ENCODE measurements at places on chromosomes 4 and X. TPM values are rescaled to one million over a fixed set of nuclear protein-coding genes. Genes with fewer than 3 reads are reported as not detected.

Gene NOX1
- not detected for total RNA-seq

Gene CSN1S1
- total RNA-seq, result not detected

Gene BMP3
- total RNA-seq, result not detected

Gene CENPI
- total RNA-seq, result 13.0 TPM

Gene ETDA
- not detected for total RNA-seq

Gene CLCN5
- 8.5 TPM for total RNA-seq

Gene H2BW2
- not detected for total RNA-seq

Gene EIF1AX
- total RNA-seq, result 61.9 TPM

Gene USP17L22
- not detected for total RNA-seq

Gene ABCG2
- 0.65 TPM for total RNA-seq

Gene TADA2B
- total RNA-seq, result 13.4 TPM

Gene DMP1
- not detected for total RNA-seq

Gene SATL1
- not detected for total RNA-seq

Gene GABRE
- 15.4 TPM for total RNA-seq

Gene CSAG1
- total RNA-seq, result not detected

Gene SSX4
- not detected for total RNA-seq

Gene TSC22D3
- total RNA-seq, result 28.2 TPM

Gene CXCL11
- total RNA-seq, result not detected

Gene PDZD4
- 0.97 TPM for total RNA-seq

Gene CEP44
- total RNA-seq, result 15.7 TPM

Gene CRLF2
- total RNA-seq, result 0.11 TPM

Gene FAM9B
- not detected for total RNA-seq

Gene CFI
- total RNA-seq, result 25.5 TPM

Gene IL2
- total RNA-seq, result not detected

Gene SPANXN3
- total RNA-seq, result not detected

Gene CLDN2
- not detected for total RNA-seq

Gene TRO
- 21.3 TPM for total RNA-seq

Gene DKK2
- 0.32 TPM for total RNA-seq

Gene CTAG1B
- total RNA-seq, result not detected

Gene MAB21L2
- 27.1 TPM for total RNA-seq

Gene LPAR4
- total RNA-seq, result 2.8 TPM

Gene SOWAHD
- total RNA-seq, result 0.32 TPM

Gene GPRIN3
- 0.22 TPM for total RNA-seq

Gene CFAP99
- total RNA-seq, result under 0.01 TPM

Gene RP2
- 18.3 TPM for total RNA-seq

All from articular chondrocyte of knee joint (primary cell).